ENCODE measurements at places on chromosomes 3 and 15.
A peak's percentile ranks its signal among the peaks of the same experiment; 100 is the strongest.

- no peak for DNase-seq
These were observed 19.9 kb upstream of the RPL29 start for GRCh38 chr3:52015438-52016228.

DNA sequence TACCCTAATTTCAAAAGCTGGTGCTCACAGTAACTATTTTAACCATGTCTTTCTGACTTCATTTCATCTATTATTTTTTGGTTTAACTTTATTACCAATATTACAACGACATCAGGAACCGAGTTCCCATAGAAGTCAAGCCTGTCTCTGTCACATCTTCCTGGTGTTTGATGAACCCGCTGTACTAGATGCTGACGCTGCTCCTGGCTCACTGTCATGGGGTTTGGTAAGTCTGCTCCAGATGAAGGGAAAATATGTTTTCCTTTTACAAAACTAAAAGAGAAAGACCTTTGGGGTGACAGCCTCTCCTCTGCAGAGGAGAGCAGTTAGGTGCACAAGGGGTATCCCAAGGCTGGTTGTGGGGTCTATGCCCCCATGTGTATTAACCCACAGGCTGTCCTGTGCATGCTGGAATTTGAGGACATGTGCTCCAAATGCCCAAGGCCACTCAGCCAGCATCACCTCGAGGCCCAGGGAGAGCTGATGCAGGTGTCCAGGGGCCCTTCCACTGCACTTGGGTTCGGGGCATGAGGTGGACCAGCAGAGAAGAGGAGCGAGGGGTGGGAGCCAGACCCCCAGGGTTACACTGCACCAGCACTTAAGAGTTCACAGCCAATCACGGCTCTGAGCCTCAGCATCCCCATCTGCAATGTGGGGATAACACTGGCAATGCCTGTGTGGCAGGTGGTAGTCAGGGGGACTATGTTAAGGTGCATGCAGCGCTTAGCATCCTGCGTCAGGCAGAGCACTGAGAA is 62.2 kb downstream of the ATP10A start:
- no peak for DNase-seq

DNA sequence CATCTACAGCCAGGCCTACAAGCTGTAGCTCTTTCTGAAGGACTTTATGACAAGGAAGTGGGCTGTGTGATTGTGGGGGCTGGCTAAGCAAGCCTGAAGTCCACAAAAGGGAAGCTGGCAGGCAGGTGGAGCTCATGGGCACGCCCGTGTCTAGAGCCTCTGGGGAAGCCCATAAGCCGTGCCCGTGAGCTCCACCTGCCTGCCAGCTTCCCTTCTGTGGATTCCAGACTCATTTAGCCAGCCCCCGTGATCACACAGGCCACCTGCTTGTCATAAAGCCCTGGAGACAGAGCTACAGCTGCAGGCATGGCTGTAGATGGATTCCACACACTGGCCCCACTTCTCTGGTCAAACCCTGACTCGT is 15.2 kb downstream of the EFCC1 start:
- DNase-seq: peak; percentile 96

- DNase-seq: no peak
These were observed 25.9 kb upstream of the CXCR6 start for GRCh38 chr3:45917146-45917898.

- DNase-seq: no peak
These were observed 64.5 kb downstream of the NPTN start for GRCh38 chr15:73568564-73569280.

- DNase-seq: no peak
These were observed 145.9 kb downstream of the SHQ1 start for GRCh38 chr3:72702390-72702789.

DNA sequence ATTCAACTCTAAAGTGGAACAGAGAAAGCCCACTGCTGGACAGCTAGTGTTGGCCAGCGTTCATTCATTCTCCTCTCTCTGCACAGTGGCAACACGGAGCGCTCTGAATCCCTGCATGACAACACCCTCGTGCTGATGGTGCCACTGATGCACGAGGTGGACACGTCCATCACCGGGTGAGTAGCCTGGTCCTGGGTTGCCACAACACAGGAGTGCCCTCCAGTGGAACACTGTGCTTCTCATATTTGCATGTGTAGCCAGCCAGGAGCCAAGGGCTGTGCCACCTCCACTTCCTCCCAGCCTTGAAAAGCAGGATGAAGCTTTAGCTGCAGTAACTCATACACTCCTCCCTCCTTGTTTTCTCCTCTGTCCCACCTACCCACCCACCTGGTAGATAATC is 120.0 kb upstream of the CTDSPL start:
- no peak for DNase-seq

DNA sequence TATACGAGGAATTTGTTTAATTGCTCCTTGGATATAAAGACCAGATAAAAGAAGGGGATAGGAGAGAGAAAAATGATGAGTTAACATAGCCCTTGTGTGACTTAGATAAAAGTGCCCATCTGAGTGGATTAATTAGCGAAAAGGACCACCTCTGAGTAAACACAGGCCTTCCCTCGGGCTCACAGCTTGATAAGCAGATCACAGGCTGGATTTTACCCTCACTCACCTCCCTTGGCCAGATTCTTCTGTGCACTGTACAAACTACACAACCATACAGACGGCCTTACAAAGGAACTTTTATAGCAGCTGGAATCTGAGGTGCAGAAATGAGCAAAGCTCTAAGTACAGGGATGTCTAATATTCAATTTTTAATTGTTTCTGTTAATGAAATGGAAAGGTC is 112.4 kb upstream of the STT3B start:
- DNase-seq: no peak

GRCh38 chr3:123518892-123519485 is 65.9 kb downstream of the HACD2 start:
- no peak for DNase-seq

GRCh38 chr3:125172346-125172745 is 40.2 kb downstream of the SLC12A8 start:
- DNase-seq: no peak

- DNase-seq: no peak
These were observed 200.1 kb downstream of the GABRB3 start for GRCh38 chr15:26572602-26573350.

GRCh38 chr3:46910166-46910760 is 32.7 kb downstream of the PTH1R start:
- DNase-seq: no peak

DNA sequence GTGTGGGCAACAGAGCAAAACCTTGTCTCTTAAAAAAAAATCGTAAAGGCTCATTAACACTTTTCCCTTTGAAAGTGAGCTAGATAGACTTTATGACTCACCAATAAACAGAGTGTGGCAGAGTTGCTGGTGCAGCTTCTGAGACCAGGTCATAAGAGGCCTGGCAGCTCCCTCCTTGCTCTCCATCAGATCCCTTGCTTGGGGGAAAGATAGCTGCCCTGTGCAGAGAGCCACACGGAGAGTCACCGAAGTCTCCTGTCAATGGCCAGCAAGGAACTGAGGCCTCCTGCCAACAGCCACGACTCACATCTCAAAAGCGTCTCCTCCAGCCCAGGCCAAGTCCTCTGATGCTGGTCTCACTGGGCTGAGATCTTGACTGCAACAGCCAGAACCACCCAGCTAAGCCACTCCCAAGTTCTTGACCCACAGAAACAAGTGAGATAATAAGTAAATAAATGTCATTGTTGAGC is 8.7 kb upstream of the GP9 start:
- no peak for DNase-seq

- no peak for DNase-seq
These were observed 113.5 kb downstream of the FNDC3B start for GRCh38 chr3:172152874-172153273.

DNA sequence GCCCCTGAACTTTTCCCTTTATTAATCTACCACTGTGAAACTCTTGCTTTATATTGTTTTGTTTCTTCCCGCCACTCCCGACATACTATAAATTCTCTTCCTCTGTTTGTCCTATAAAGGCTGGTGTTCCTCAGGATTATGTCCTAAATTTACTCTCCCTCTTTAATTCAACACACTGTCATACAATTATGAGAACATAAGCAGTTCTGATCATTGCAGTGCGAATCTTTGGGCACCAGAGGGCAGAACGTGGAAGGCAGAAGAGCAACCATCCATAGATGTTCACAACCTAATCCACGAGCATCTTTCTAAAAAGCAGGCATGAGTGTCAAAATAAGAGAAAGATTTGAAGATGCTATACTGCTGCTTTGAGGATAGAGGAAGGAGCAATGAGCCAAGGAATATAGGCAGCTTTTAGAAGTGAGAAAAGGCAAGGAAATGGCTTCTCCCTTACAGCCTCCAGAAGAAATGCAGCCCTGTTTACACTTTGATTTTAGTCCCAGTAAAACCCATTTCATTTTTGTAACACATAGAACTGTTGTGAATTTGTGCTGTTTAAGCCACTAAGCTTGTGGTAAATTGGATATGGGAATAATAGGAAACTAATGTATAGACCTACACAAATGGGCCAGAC is 179.4 kb downstream of the GBE1 start:
- no peak for DNase-seq

DNA sequence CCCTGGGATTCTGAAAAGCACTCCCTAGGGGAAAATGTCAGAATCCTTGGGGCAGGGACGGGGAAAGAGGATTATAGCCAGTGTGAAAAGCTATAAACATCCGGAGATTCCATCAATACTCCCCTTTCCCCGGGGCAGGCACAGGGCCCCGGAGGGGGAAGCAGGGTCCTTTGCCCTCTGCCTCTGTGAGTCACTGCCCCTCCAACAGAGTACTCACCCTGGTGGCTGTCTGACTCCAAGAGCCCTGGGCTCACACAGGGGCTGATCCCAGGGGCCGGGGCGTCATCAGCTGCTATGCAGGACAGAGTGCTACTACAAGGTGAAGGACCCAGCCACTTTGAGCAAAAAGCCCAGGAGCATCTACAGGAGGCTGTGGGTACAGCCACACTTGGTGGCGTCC is 133.0 kb upstream of the PRR20G start:
- no peak for DNase-seq

GRCh38 chr3:38519000-38519399 is 22.9 kb downstream of the EXOG start:
- DNase-seq: no peak

- no peak for DNase-seq
These were observed 155.0 kb upstream of the SUCLG2 start for GRCh38 chr3:67809370-67809935.

DNA sequence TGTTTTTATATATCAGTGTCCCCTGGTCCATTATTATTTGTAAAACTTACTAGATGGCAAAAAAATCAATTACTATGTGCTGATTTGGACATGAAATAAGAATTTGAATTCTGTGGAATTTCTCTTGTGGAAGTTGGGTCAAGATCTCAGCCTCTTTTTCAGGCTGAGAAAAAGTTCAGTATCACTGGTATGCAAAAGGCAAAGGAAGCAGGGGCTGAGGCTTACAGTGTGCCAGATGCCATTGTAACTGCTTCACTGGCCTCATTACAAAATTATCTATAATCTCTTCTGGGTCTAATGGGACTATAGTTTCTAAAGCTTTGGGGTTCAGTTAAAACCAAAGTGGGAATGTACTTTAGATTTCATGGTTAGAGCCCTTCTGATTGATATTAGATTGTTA is 125.9 kb upstream of the SLC7A14 start:
- no peak for DNase-seq

- no peak for DNase-seq
These were observed 228.4 kb upstream of the COL8A1 start for GRCh38 chr3:99409961-99410360.

DNA sequence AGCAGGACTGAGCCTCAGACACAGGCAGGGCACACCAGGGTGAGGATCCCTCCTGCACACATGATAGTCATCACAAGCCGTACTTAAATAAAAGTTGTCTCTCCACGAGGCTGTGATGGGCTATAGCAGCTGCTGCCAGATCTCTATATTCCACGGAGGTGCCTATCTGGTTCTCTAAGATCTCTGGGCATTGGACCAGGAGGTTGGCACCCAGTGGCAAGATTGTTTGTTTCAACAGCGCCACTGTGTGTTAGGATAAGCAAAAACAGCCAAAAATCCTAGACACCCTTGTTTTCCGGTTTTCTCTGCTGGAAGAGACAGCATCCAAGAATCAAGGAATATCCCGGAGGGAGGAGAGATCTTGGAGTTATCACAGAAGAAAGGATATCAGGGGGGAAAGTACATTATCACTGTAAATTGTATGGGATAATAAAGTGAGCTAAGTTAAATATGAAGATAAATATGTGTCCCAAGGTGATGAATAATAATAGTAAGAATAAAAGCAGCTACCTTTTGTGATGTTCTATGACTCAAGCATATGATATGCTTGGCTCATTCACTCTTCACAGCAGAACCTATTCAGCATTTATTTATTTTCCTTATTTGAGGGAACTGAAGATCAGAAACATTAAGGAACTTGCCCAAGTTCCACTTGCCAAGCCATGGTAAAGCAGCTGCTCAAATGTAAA is 90.6 kb upstream of the AKAP13 start:
- DNase-seq: no peak

- no peak for DNase-seq
These were observed 85.6 kb downstream of the IGF2BP2 start for GRCh38 chr3:185739264-185739701.

- no peak for DNase-seq
These were observed 33.4 kb downstream of the CCDC33 start for GRCh38 chr15:74269362-74270035.

DNA sequence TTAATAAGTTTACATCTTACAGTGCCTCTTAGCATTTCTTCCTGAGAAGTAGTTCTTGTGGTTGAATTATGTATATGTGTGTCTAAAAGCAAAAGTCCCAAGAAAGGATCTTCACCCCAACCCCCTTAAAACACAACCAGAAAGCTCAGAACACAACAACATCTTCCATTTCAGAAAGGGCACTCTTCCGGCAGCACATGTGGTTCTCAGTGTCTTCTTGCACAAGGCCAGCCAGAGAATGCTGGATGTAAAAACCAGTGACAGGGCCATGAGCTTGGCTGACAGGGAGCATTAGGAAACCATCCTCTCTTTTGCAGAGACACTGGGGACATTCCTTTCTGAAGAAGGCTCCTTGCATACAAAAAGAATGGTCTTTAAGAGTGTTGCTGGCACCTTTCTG is 45.0 kb downstream of the EEFSEC start:
- no peak for DNase-seq

- no peak for DNase-seq
These were observed 47.1 kb upstream of the CADPS start for GRCh38 chr3:62922326-62922725.

- no peak for DNase-seq
These were observed 1693.9 kb downstream of the SI start for GRCh38 chr3:163384383-163384782.

DNA sequence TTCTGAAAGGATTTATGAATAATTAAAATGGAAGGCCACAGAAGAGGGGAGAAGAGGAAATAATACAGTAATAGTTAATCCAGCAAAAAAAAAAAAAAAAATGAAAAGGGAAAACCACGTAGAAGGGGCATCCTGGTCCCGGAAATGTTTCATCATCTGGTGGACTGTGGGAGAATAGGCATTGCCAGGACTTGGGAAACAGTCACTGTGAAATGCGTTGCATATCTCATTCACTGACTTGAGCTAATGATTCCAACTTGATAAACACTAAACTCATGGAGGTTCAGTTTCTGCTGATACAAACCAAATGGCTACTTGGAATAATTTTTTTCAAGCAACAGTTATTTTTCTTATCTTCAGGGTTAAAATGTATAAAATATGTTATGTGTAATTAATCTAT is 3.2 kb downstream of the XCR1 start:
- no peak for DNase-seq
